ENCODE measurements at places on chromosomes 13 and 19.

- DNase-seq = no peak
Observed at GRCh38 chr13:110944121-110944967, 29.5 kb upstream of the ANKRD10 start.

DNA sequence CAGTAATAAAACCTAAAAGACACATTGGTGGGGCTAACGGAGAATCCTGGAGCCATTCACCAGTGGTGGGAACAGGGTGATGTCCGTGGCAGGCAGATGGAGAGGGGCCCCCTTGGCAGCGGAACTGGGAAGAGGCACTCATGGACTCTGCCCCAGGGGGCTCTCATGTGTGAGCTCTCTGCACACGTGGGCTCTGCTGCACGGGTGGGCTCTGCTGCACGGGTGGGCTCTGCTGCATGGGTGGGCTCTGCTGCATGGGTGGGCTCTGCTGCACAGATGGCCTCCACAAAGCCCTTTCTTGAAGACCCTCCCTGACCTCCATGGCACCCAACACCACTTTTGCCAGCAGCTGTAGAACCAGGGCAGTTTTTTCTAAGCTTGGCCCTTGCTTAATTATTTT lies 52.3 kb downstream of the PARP4 start:
- DNase-seq = no peak

DNA sequence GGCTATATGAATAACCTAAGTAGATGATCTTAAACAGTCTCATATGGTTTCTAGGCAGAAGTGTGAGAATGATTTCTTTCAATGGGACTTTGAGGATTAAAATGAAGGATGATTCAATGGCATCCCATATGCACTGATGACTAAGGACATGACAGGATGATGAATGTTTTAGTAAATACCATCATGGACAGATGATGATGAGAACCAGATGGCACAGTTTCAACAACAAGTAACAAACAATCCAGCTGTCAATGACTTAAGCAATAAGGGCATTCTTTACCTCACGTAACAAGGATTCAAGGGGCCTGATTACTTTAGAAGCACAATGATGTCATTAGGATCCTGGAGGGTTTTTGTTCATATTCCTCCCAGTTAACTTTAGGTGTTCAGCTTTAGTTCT lies 2678.4 kb downstream of the PCDH9 start:
- DNase-seq = no peak

DNA sequence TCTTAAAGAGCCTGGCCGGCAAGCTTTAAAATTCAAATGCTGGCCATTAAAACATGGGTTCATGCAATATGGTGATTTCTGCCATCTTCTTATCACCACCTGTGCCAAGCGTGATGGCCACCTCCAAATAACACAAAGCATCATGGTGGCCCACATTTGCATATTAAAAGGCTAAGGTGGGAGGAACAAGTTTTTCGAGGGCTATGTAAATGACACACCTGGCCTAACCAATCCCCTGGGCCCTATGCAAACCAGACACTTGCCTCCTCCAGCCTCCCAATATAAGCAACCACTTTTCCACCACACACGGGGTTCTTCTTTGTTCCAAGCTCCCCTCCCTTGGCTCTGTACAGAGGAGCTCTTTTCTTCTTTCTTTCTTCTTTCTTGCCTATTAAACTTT lies 14.4 kb downstream of the LILRB4 start:
- no peak for DNase-seq
